ENCODE measurements at places on chromosomes 7 and 10. TPM values are rescaled to one million over a fixed set of nuclear protein-coding genes. Genes with fewer than 3 reads are reported as not detected.

Gene INTS1
- total RNA-seq, result 94.3 TPM

- no peak for DNase-seq
Observed at GRCh38 chr7:121069346-121070100, 81.0 kb downstream of the CPED1 start.

Gene GSDME
- total RNA-seq, result 9.6 TPM

DNA sequence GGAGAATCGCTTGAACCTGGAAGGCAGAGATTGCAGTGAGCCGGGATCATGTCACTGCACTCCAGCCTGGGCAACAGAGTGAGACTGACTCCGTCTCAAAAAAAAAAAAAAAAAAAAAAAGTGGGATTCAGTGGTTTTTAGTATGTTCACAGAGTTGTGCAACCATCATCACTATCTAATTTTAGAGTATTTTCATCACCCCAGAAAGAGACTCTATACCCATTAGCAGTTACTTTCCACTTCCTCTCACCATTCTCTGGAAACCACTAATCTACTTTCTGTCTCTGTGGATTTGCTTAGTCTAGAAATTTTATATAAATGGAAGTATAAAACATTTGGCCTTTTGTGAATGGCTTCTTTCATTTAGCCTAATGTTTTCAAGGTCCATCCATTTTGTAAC, 113.4 kb downstream of the ST7 start:
- DNase-seq, result no peak

Gene TDRD1
- 0.16 TPM for total RNA-seq

- no peak for DNase-seq
Observed at GRCh38 chr10:28633750-28634149, 43.6 kb upstream of the BAMBI start.

Gene HOXA6
- not detected for total RNA-seq

DNA sequence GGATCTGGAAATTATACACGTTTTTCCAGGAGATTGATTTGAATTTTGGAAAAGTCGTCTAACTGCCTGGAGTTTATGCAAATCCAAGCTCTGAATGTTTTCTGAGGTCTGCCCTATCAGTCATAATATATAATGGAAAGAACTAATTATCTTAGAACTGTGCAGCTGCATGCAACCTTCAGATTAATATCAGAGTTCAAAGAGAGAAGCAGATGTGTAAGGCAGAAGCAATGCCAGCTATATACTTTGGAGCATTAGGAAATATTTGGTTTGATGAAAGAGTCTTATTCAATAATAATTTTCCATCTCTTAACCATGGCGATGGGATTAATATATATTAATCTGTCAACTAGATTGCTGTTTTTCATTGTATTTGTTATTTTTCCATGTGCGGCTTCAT, 500.9 kb downstream of the NEBL start:
- no peak for DNase-seq

Gene CYP26A1
- total RNA-seq, result not detected

DNA sequence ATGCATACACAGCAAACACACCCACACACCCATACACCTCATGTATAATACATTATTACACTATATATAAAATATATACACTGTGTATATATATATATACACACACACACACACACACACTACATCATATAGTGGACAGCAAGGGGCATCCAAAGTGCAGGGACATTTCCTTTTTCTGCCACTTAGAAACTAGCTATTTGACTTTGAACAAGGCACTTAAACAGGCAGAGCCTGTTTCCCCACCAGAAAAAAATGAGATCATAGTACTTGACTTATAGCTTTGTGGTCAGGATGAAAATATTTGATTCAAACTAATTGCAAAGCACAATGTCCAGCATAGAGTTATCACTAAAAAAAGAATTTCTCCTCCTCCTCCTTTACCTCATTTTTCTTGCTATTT, 254.3 kb upstream of the NPVF start:
- DNase-seq, result no peak

- DNase-seq, result peak; percentile 93
Observed at GRCh38 chr10:1109795-1110673, 53.8 kb downstream of the WDR37 start.

GRCh38 chr10:60417024-60417423, 27.3 kb upstream of the ANK3 start:
- DNase-seq, result no peak

- peak; percentile 47 for DNase-seq
Observed at GRCh38 chr7:45685619-45686240, 111.6 kb downstream of the ADCY1 start.

DNA sequence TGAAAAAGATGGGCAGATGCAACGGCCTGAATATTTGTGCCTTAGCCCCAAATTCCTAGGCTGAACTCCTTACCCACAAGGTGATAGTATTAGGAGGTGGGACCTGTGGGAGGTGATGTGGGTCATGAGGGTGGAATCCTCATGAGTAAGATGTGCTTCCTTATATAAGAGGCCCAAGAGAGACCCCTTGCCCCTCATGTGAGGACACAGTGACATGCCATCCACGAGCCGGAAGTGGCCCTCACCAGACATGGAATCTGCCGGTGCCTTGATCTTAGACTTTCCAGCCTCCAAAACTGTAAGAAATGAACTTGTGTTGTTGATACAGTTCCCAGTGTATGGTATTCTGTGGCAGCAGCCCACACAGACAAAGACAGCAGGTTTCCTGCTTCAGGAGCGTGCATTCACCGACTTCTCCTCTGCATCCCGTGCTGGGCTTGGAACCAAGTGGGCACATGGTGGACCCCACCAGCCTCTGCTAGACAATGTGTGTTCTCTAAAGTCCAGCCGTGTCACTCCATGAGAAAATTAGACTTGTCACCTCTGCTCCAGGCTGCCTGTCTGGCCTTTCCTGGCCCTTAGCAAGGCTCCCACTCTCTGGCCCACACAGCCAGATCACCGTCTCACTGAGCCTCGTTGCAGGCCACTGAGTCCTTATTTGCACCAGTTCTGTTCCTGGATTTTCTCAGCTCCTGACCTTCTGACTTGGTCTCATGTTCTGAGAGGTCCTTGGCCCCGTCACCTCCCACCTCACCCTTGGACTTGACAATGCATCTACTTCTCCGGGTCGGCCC, 52.9 kb upstream of the CACUL1 start:
- no peak for DNase-seq

GRCh38 chr7:4282434-4283223, 399.5 kb upstream of the FOXK1 start:
- no peak for DNase-seq

- no peak for DNase-seq
Observed at GRCh38 chr7:156559001-156559400, 81.6 kb upstream of the RNF32 start.

GRCh38 chr10:82922755-82923154, 1047.8 kb downstream of the NRG3 start:
- DNase-seq, result no peak

Gene TMEM140
- total RNA-seq, result 2.2 TPM

DNA sequence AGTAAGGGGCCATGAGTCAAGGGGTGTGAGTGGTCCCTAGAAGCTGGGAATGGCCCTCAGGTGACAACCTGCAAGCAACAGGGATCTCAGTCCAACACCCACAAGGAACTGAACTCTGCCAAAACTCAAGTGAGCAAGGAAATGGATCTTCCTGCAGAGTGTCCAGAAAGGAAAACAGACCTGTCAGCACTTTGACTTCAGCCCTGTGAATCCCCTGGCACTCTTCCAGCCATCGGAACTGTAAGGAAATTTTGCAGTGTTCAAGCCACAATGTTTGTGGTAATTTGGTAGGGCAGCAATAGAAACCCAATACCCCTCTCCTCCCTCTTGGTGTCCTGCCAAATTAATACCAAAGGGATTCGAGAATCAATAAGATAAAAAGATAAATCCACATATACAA, 6.9 kb downstream of the LYZL1 start:
- DNase-seq, result no peak

- no peak for DNase-seq
Observed at GRCh38 chr10:21510241-21511094, 15.0 kb downstream of the SKIDA1 start.

DNA sequence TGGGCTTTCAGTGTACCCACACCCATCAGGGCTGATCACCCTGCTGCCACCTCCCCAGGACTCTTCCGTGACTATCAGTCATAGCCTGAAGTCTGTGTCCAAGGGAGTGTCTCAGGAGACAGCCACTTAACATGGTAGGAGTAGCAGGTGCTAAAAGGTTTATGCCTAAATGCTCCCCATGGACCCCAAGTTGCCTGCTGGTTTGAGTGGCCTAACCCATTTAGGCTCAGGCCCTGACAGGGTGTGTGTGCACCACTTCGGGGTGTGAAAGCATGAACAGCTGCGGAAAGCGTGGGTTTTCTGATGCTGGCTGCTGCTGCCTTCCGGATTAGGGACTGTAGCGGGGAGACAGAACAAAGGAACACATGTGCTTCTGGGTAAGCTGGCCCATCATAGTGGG, 93.2 kb upstream of the SAMD8 start:
- no peak for DNase-seq

Gene NXPH1
- not detected for total RNA-seq

Gene PRSS37
- not detected for total RNA-seq

GRCh38 chr7:50867034-50867356, 84.3 kb upstream of the GRB10 start:
- DNase-seq, result no peak

GRCh38 chr10:4062072-4062471, 277.1 kb upstream of the KLF6 start:
- DNase-seq, result no peak

DNA sequence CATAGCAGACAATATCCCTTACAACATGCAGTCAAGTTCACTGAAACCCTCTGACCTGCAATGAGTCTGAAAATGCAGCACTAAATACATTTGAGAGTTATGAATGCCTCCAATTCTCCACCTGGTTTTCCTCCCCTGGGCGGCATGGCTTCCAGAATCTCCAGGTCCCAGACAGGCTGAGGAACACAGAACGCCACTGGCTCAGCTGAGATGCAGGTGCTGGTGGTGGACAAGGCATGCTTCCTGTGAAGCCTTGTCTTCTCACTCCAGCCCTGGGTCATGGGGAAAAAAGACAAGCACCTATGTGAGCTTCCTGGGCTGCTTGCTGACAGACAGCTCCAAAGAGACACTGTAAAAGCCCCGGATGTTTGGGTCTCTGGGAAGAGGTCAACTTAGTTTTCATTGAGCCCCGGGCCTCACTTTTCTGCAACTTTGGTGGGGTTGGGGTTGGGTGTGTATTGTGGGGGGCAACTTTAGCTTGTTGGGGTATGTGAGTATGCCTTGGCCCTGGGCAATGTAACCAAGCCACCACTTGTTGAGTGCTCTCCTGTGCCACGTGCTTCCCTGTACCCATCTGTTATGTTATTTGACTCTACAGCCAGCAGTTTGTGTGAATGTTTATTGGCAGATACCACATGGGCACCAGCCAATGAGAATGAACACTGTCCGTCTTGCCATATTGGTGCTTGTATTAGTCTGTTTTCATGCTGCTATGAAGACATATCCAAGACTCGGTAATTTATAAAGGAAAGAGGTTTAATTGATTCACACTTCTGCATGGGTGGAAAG, 127.8 kb downstream of the EMX2 start:
- no peak for DNase-seq

- no peak for DNase-seq
Observed at GRCh38 chr10:89773081-89773480, 71.7 kb downstream of the KIF20B start.

- peak; percentile 70 for DNase-seq
Observed at GRCh38 chr10:13536674-13537366, 8.0 kb upstream of the BEND7 start.

Gene PNLIPRP1
- not detected for total RNA-seq

Gene EGR2
- 201 TPM for total RNA-seq

- DNase-seq, result peak; percentile 65
Observed at GRCh38 chr10:101858723-101859500, 15.3 kb upstream of the KCNIP2 start.

DNA sequence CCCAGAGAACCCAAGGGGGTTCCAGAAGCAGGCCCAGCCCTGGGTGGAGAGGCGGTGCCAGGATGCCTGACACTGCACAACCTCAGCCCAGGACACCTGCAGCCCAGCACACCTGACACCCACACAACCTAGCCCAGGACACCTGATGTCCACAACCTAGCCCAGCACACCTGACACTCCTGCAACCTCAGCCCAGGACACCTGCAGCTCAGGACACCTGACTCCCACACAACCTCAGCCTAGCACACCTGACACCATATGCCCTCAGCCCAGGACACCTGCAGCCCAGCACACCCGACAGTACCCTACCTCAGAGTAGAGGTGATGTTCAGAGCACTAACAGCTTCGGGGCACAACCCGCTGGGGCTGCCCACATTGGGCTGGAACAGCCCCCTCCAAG, 87.3 kb downstream of the PAXIP1 start:
- DNase-seq, result no peak

DNA sequence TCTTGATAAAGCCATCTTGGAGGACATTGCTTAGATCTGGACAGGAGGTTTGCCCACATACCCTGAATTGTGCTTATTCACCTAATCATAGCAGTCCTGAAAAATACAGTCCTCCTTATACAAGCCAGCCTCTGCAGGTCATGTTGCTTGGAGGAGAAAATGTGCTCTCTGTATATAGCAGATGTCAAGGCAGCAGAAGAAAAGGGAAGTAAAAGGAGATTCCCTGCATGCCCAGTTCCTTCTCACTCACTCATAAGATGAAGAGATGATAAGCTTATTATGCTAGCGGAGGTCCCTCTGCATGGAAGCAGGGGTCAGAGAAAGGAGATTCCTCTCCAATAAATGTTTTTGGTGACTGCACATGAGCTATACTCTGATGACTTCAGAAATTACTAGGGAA, 458.8 kb upstream of the ZMIZ1 start:
- DNase-seq, result no peak

DNA sequence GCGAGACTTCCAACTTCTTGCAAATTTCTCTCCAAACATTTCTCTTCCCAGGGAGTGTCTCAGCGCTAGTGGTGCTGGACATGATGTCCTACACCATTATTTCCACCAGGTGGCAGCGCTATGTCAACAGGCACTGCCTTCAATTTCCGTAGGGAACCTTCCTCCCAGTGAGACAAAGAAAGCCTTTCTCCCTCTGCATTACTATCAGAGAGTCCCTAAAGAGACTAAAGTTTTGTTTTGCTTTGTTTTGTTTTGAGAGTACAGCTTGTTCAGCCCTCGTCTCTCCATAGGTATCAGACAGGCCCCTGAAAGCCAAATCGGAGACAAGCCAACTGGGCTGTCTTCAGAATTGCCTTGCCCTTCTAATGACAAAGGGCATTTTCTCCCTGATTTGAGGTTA, 44.2 kb upstream of the GGCT start:
- peak; percentile 78 for DNase-seq

GRCh38 chr7:5567790-5568189, 144.2 kb upstream of the TNRC18 start:
- DNase-seq, result peak; percentile 77

DNA sequence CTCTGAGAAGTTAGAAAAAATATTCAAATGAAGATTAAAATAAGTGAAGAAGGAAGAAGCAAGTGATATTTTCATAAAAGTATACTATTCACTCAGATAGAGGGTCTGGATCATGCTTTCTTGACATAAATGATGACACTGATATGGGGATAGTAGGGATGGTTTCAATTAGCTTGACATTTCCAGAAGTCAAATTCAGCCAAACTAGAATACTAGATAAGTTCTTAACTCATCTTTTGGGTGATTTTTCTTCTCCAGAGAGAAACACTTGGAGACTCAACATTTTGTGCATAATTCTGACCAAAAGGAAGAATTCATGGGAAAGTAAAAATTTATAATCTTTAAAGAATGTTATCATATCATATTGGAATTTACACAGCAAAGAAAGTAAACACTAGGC, 152.0 kb upstream of the LRGUK start:
- no peak for DNase-seq

- DNase-seq, result peak; percentile 53
Observed at GRCh38 chr7:38229386-38229785, 44.0 kb downstream of the TARP start.

Gene COBL
- not detected for total RNA-seq

GRCh38 chr10:75736151-75736640, 304.8 kb downstream of the LRMDA start:
- DNase-seq, result no peak
